ENCODE measurements at places on chromosomes 2 and 18.

- DNase-seq, result no peak
Measured at GRCh38 chr2:157181234-157181633, 76.3 kb upstream of the GALNT5 start.

DNA sequence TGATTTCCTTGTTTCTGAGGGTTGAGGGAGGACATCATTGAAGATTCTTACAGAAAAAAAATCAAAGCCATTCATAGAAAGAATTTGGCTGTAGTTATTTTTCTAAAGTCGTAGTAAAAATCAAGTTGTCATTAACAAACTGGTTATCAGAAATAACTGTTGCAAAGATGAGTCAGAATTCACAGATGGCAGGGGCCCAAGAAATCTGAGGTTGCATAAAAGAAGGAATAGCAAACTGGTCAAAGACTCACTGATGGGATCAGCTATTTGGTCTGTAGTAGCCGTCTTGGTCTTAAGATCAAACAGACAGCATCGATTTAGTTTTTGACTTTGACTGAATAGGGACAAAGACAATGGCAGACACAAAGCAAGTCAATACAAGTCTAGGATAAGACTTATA lies 334.3 kb downstream of the FIGN start:
- DNase-seq, result peak; percentile 12

DNA sequence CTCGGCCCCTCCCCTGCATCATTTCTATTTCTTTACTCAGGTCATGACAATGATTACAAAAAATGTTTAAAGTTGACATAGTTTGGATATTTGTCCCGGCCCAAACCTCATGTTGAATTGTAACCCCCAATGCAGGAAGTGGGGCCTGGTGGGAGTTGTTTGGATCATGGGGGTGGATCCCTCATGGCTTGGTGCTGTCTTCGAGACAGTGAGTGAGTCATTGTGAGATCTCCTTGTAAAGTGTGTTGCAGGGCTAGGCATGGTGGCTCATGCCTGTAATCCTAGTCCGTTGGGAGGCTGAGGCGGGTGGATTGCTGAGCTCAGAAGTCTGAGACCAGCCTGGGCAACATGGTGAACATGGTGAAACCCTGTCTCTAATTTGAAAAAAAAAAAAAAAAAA lies 9.2 kb upstream of the MAP4K4 start:
- no peak for DNase-seq

DNA sequence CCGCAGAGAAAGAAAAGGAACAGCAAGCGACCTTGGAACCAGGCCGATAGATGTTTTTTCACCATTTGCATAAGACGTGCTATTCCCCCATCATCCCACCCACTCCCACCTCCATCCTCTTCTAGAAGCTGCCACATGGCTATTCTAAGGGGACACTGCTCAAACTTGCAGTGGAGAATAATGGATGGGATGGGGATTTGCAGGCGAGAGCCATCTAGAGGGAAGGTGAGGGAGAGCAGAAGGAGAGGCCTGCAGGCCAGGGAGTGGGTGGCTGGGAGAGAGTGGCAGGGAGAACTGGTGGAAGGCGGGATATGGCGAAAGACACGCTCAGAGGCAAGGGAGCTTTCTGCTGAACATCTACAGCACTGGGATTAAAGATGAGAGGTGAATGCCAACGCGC lies 84.9 kb downstream of the MAPK4 start:
- DNase-seq, result no peak

GRCh38 chr2:88545118-88545517 lies 82.1 kb downstream of the EIF2AK3 start:
- no peak for DNase-seq

DNA sequence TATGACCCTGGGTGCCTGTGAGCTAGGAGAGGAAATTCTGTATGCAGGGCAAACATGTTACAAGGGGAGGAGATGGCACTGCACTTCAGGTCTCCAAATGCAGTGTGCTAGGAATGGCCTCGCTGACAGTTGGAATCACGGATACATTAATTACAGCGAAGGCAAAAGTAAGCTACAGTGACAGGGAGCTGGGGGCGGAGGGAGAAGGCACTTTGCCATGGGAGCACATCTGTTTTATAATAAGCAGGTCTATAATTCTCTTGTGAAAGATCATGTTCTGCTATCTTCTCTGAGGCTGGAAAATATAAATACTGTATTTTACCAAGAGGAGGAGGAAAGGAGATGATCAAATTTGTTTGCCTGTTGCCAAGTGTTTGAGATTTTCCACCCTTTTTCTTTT lies 56.3 kb upstream of the FZD5 start:
- DNase-seq, result no peak

- DNase-seq, result no peak
Measured at GRCh38 chr2:226608451-226608850, 191.2 kb downstream of the IRS1 start.

- no peak for DNase-seq
Measured at GRCh38 chr2:88254437-88255091, 84.4 kb downstream of the THNSL2 start.

GRCh38 chr2:98900721-98901120 lies 35.3 kb downstream of the CRACDL start:
- no peak for DNase-seq

Measured in T1000 (cell line).